ENCODE measurements at places on chromosomes 3 and 15.

DNA sequence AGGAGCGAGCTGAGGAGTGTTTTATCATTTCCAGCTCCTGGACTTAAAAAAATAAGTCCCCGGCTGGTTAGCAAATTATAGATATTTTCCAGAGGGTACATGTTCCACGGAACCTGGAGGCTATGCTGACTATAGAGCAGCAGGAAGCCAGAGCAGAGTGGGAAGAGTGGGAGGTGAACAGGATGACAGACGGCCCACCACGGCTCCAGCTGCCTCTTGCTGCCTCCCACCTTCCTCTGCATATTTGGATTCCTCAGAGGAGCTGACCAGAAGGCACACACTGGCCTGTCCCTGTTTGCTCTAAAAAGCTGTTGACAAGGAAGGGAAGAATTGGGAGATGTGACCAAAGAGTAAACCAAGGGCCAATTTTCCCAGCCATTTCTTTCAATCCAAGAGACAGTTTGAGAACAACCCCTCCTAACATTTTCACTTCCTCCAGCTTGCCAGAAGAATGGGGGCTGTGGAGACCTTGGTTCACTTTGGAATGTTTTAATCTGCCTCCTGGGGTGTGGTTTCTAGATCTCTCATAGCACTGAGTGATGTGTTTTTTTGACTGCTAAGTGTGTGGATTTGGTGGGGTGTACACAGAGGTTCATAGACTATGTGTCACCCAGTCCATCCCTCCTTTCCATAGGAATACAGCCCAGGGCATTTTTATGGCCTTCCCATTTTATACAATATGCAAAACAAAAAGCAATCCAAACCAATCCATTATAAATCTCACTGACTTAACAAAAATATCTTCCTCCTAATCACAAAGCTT lies 36.8 kb downstream of the HGD start:
- no peak for DNase-seq

GRCh38 chr3:51718547-51719409 lies 11.9 kb downstream of the GRM2 start:
- no peak for DNase-seq

DNA sequence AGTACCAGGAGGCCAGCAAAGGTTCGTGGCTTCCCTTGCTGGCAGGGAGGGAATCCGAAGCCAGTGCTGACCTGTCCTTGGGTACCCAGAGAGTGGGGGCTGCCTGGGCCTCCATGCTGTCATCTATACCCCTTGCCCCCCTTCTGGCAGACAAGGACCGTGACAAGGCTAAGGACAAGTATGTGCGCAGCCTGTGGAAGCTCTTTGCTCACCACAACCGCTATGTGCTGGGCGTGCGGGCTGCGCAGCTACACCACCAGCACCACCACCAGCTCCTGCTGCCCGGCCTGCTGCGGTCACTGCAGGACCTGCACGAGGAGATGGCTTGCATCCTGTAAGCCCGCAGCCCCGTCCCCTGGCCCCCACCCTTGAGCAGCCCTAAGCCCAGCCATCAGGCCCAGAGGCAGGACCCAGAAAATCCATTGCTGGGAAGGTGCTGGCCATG lies 2.8 kb downstream of the FES start:
- no peak for DNase-seq

- DNase-seq, result no peak
Observed at GRCh38 chr3:195013411-195014361, 257.3 kb downstream of the XXYLT1 start.

DNA sequence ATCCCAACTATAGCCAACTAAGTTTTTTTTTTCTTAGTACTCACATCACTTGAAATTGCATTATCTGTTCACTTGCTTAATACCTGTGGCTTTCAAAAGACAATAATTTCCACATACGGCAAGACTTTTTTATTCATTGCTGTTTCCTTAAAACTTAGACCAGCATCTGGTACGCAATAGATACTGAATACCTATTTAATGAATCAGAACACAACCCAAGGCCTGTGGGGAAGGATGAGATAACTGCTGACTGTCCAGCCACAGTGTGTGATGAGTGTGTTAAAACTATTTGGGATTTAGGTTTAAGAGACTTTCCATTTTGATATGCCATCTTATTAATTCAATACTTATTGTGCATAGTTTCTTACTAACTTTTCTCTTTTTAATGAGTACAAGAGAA lies 988.7 kb downstream of the NTRK3 start:
- DNase-seq, result no peak

DNA sequence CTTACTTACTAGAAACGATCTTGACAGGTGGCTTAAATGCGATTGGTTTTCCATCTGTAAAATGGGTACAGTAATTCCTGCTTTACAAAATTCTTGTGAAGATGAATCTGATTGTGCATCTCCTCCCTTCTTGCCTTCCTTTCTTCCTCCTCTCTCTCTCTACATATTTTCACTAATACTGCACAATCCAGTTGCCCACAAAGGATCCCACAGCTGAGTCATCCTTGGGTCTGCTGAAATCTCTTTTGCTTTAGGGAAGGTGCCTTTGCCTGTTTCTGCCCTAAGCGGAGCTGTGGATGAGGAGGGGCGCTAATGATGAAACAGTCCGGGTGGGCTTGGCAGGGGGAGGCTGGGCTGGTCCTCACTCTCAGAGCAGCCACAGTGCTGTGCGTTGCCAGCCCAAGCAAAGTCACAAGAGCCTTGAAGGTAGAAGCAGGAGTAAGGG lies 46.1 kb downstream of the AMOTL2 start:
- DNase-seq, result no peak

GRCh38 chr3:25372167-25372566 lies 55.9 kb upstream of the RARB start:
- DNase-seq, result no peak

DNA sequence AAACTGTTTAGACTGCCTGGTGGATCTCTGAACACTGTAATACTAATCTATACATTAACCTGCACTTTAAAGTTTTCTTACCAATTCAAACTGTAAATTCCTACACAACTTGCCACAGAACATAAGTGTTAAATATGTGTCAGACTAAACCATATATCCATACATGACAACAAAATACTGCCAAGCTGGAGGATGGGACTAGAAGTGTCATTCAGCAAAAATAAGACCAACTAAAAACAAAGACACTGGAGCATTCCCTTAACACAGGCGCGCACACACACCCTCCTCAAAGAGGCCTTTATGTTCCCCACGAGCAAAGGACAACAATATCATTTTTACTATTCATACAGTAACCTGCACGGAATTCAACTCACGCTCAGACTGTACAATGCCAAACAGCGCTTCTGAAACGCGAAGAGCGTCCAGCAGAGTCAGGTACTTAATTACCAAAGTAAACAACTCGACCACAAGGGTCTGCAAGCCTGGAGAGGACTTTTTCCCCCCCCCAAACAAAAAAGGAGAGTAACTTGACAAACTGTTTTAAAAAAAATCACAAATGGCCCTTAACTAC lies 1.1 kb downstream of the DCUN1D1 start:
- DNase-seq, result no peak

DNA sequence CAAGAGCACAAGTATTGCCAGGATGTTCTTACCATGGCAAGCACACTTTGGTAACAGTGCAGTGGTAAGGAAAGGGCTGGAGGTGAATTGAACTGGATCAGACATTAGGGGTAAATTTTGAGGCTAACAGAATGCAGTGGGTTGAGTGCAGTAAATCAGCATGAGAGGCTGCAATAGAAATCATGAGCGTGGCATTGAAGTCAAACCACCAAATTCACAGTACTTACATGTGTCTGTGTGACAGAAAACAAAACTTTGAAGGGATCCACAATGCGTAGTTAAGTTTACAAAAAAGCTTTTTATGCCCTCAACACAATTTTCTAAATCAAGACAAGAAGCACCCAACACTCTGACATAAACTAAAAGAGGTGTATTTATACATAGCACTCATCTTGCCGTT lies 428.0 kb upstream of the ARHGEF26 start:
- DNase-seq, result no peak

DNA sequence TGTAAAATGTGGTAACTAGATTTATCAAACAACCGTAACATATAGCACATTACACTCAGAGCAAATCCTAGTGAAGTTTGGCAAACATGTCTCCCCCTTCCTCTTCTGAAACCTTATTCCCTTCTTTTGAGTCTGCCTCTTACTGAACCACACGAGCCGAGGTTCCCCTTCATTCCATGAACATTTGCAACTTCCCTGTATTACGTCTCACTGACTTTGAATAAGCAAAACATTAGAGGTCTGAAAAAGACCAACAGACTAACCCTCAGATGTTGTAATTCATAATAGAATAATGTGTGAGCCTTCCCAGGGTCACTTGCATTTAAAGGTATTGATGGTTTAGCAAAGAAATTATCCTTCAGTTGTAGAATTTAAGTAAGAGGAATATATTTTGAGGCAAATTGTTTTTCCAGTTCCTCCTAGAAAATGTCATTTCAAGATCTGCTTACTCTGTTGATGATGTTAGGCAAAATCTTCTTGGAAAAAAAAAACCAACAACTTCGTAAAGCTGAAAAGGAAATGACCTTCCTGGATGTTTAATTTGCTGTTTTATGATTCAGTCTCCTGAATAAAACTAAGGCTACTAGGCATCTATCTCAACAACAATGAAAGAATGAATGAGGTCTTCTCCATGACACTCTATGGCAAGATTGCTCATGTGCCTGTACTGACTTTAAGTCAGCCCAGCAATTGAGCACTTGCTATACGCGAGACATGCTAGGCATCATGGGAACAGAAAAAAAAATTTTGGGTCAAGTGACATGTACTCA lies 296.9 kb upstream of the NECTIN3 start:
- no peak for DNase-seq

GRCh38 chr3:65846936-65847335 lies 191.8 kb downstream of the MAGI1 start:
- no peak for DNase-seq

DNA sequence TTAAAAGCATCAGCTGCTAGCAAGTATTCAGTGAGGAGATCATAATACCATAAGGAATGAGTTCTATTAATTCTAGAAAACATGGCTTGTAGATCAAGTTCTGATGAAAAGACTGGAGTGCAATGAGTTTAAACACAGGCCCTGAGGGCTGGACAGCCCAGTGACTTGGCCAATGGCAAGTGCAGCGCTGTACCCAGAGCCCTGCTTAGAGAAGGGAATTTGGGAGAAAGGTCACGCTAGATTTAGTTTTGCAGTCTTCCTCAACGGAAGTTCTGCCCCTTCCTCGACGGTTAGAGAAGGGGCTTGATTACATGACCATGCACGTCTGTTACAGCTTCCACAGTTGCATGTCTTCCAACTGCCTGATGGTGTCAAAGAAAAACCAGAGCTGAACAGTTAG lies 4.0 kb downstream of the TMEM212 start:
- no peak for DNase-seq

DNA sequence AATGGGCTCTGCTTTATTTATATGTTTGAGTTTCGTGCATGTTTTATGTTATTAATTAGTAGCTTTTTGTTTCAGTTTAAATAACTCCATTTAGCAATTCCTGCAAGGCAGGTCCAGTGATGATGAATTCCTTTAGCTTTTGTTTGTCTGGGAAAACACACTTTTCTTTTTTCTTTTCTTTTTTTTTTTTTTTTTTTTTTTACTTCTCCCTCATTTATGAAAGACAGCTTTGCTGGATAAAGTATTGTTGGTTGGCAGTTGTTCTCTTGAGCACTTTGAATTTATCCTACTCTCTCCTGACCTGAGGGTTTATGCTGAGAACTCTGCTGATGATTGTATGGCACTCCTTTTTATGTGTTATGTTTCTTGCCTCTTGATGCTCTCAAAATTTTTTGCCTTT lies 35.7 kb downstream of the TMEM39A start:
- no peak for DNase-seq

GRCh38 chr3:66133050-66133757 lies 87.6 kb upstream of the SLC25A26 start:
- no peak for DNase-seq

DNA sequence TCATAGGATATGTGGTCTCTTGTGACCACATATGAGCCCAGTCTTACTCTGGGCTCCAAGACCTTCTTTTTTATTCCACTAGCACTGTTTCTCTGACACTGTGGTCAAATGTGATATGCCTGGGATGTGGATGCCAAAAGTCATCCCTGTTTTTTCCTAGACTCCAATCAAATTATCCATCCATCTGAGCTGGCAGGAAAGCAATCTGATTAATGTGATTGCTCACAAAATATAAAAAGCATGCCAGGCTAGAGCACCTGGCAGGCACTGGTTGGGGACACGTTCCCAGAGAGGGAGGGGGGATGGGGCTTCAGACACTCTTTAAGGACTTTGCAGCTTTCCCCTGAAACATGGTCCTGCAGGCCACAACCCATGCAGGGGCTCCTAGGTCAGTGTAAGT lies 3.1 kb upstream of the CFAP100 start:
- no peak for DNase-seq

DNA sequence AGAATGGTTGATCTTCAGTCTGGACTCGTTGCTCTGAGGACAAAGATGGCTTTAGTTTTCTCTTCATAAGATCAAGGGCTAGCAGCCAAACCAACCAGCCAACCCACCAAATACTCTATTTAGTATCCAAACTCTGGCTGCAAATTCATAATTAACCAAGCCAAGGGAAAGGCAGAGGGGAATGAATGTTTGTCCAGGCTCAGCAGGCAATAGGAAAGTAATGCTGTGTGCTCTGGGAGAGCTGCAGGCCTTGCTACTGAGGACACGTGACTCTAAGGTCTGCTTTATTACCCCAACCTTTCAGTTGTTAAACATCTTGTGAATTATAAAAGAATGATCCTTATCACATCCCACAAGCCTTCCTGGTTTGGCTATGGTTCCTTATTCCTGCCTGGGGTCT lies 52.3 kb upstream of the GALNT15 start:
- no peak for DNase-seq

- no peak for DNase-seq
Observed at GRCh38 chr15:71279757-71280141, 164.5 kb downstream of the THSD4 start.

GRCh38 chr3:29240248-29240647 lies 40.6 kb upstream of the RBMS3 start:
- no peak for DNase-seq

- DNase-seq, result peak; percentile 65
Observed at GRCh38 chr3:143443851-143444331, 324.3 kb downstream of the CHST2 start.

- DNase-seq, result no peak
Observed at GRCh38 chr15:68353421-68354135, 76.0 kb downstream of the FEM1B start.

- DNase-seq, result no peak
Observed at GRCh38 chr3:41065340-41065739, 134.0 kb upstream of the CTNNB1 start.

- no peak for DNase-seq
Observed at GRCh38 chr3:169659096-169659819, 4.3 kb downstream of the MECOM start.

GRCh38 chr15:99992611-99993231 lies 259.5 kb upstream of the LYSMD4 start:
- no peak for DNase-seq

DNA sequence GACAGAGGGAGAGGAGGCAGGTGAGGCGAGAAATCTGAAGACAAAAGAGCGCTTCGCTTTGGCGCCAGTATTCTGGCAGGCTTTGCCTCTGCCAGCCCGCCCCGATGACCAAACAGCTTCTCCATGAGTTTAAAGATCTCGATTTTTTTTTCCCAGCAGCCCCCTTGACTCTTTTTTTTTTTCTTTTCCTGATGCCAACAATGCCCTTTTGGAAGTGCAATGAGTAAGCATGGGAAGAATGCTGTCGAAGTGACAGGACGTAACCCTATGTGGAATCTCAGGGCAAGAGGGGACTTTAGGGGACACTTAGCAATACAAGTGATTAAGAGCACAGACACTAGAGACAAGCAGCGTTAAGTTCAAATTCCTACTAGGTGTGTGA lies 211.7 kb downstream of the FGF12 start:
- DNase-seq, result no peak
